Left renal pelvis (tissue), 4 donors: ENCODE measurements at places on chromosomes 7 and 10.

DNA sequence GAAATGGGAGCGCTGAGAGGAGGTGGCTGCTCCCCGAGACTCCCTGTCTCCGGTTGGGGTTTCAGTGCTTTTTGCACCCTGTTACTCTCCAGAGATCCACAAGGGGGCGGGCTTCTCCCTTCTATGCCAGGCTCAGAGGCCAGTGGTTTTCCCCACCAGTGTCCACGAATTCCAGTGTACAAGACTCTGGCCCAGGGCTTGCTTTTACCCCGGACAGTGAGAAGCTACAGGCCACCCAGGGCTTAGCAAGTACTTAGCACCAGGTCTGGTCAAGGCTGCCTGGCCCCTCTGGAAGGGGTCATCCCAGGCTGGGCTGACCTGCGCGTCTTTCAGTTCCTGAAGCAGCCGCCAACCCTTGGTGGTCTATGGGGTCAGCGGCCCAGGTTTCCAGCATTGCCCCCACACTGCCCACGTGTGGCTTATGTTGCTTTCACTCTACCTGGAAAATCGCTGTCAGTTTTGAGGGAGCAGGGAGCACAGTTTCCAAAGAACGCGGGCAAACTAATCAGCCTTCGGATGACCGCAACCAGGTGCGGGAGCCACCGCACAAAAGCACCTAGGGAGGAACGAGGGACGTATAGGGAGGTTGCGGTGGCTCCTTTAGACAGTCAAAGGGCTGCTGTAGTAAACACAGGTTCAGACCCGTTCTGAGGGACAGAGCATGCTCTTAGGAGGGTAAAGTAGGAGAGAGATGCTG is 6.8 kb downstream of the CYP26A1 start:
- no peak for DNase-seq

DNA sequence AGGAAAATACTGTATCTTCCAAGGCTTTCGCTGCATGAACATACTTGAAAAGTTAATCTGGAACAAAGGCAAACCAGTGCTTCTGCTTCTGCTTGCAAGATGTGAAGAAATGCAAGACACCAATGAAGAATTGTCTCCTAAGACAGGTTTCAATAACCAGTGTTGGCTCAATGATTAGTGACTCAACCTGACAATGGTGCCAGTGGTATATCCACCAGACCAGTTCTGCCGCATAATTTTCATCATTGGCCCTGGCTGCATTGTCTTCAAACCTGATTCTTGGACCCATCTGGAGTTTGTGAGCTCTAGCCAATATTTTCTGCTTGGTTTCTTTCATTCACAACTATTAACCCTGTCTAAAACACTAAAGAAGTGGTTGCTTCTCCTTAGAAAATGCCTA is 13.6 kb upstream of the STAMBPL1 start:
- no peak for DNase-seq

DNA sequence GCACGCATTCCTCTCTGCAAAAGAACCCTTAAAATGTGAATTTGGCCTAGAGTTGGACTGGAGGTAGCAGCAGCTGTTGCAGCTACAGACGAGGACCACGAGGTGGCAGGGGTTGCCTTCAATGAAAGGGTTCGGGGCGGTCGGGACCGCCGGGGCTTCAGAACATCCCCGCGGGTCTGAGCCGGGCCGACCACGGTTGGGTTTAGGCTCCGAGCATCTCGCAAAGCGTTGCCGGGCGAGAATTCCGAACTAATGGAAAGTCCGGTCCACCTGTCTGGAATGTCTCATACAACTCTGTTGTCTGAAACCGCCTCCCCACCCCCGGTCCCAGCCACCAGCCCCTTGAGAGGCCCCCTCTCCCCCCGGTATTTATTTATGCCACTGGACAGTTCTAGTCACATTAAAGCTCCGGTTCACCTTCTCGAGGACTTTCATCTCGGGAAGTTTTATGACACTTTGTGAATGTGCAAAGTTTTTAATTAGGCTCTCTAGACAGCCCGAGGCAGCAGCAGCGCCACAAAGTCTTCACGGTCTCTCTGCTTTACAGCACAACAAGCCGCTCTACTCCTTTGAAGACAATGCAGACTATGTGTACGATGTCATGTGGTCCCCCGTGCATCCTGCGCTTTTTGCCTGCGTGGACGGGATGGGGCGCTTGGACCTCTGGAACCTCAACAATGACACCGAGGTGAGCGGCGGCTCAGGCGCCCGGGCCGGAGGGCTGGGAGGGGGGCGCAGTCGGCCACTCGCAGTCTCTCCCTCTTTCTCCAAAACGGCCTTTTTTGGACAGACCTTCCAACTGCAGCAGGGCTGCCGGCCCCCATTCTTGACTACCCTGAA is 246.2 kb downstream of the SLC25A13 start:
- no peak for DNase-seq

DNA sequence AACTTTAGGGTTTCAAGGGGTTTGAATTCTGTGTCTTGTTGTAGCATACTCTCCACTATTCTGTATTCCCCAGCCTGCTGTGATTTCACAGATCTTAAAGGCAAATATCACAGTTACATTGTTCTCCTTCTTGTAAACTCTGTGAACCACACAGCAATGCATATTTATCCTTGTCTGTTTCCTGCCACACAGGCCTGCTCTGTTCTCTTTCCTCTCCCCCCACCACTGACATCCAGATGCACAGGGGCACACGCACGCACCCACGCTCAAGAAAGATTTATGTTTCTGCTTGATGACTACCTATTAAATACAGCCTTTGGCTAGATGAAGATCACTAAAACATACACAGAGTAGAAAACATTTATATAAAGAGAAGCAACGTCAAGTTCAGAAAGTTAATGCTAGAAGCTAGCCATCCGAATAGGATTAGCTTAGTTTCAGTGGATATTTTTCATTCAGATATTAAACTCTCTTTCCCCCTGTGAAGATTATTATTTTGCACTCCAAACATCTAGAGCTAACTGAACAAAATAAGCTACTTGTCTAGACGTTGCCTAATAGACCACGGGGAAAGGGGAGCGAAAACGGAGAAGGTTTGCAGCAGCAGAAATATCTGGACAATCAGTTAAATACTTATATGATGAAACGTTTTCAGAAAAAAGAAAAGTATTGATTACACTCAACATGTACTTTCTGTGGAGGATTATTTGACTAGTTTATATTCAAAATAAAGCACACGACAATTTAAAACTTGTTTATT is 193.1 kb upstream of the SEMA3C start:
- DNase-seq: no peak

GRCh38 chr7:37901236-37901827 is 15.3 kb downstream of the SFRP4 start:
- DNase-seq: no peak

- no peak for DNase-seq
Measured at GRCh38 chr7:115805458-115805857, 225.1 kb downstream of the TFEC start.

GRCh38 chr7:121275204-121275603 is 53.6 kb upstream of the WNT16 start:
- no peak for DNase-seq

DNA sequence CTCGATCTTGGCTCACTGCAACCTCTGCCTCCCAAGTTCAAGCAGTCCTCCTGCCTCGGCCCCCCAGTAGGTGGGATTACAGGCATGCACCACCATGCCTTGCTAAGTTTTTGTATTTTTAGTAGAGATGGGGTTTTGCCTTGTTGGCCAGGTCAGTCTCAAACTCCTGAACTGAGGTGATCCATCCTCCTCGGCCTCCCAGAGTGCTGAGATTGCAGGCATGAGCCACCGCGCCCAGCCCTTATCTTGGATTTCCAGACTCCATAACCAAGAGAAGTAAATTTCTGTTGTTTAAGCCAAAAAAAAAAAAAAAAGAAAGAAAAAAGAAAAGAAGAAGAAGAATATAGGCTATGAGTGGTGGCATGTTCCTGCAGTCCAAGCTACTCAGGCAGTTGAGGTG is 53.3 kb upstream of the RABGEF1 start:
- DNase-seq: no peak

GRCh38 chr10:80909254-80909653 is 371.6 kb downstream of the SH2D4B start:
- no peak for DNase-seq

GRCh38 chr7:5199841-5200240 is 9.8 kb downstream of the WIPI2 start:
- DNase-seq: no peak

GRCh38 chr7:8579661-8580194 is 146.3 kb downstream of the NXPH1 start:
- DNase-seq: no peak

DNA sequence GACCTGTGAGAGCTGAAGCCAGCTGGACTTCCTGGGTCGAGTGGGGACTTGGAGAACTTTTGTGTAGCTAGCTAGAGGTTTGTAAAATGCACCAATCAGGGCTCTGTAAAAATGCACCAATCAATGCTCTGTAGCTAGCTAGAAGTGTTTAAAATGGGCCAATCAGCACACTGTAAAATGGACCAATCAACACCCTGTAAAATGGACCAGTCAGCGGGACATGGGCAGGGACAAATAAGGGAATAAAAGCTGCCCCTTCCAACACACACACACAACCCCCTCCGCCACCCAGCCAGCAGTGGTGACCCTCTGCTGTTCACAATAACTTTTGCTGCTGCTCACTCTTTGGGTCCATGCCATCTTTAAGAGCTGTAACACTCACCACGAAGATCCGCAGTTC is 7.1 kb downstream of the ZNF511 start:
- DNase-seq: no peak

DNA sequence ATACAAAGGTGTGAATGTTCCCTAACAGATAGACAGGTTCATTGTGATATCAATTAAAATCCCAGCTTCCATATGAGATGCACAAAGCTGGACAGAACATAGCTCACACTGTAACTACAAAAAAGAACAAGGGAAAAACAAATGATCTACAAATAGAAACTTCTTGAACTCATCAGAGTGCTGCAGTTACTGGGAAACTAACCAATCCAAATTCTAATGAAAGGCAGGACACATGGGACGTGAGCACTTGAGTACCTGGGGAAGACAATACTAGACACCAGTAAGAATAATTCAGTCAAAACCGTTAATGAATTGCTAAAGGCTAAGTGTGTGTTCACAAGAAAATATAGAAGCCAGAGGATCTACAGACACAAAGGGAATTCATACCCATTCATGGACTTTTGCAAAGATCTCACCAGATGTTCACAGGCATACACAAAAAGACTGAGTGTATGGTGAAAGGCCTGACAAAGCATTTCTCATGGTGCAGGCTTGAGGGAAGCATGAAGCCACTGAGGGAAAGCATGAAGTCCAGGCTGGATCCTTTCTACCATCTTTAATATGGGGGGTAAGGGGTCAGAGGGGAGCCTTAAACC is 7.8 kb upstream of the GPR22 start:
- DNase-seq: no peak

DNA sequence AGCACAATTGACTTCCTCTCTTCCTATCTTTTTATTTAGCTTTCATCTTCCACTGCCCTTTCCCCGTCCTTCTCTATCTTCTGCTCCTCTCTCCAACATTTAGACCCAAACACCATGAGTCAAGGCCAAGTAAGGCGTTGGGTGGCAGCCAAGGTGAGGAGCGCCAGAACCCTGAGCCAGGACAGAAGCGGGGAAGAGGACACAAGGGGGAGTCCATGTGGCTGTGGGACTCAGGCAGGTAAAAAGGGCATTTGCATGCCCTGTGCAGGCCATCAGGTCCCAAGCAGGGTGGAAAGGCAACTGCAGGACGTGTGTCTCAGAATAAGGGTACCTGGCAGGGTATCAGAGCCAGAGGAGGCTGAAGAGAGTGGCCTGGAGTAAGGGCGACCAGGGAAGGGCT is 192.4 kb upstream of the PFKP start:
- no peak for DNase-seq

- DNase-seq: no peak
Measured at GRCh38 chr10:17166699-17167098, 34.8 kb downstream of the TRDMT1 start.

DNA sequence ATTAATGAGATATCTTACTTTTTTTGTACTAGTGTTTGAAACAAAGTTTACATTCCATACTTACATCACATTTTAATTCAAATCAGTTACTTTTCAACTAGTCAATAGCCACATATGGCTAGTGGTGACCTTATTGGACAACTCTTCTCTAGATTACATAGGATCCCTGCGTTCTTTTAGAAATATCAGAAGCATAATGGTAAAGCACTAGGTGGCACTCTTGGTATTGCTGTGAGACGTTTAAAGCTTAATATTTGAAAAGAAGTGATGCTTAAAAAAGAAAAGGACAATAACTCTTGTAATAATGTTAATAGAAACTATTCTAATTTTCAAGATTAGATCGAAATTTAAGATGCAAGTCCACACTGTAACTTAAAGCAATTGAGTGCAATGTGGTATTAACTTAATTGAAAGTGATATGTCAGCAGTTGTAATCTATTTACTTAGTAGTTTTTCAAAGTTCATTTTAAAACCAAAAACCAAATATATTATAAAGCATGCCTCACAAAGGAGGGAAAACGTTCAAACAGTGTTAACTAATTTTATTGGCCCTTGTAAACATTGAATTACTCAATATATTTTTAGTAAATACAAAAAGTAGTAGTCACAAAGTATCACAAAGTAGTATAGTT is 339.1 kb downstream of the ATRNL1 start:
- DNase-seq: no peak

DNA sequence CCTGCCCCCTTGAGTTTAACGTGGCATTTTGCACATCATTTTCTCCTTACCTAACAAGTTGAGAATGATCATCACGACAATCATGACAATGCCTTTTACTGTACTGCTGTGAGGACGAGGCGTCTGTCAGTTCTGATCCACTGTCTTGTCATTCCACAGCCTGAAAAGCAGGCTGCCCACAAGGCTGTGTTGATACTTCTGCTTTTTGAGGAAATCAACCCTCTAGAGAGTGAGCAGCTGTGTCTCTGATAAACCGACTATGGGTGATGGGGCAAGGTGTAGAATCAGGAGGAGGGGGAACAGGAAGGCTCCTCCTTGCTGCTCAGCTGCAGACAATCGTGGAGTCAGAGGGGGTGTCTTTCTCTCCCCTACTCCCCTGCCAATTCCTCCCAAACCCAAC is 30.6 kb upstream of the C10orf120 start:
- no peak for DNase-seq

- no peak for DNase-seq
Measured at GRCh38 chr10:7406712-7407333, 4.0 kb downstream of the SFMBT2 start.

- DNase-seq: no peak
Measured at GRCh38 chr7:46576950-46577349, 655.9 kb upstream of the IGFBP3 start.
